Activated CD8-positive, alpha-beta memory T cell treated with anti-CD3 and anti-CD28 coated beads for 1 hour (primary cell): ENCODE measurements at places on chromosomes 5 and 9.

DNA sequence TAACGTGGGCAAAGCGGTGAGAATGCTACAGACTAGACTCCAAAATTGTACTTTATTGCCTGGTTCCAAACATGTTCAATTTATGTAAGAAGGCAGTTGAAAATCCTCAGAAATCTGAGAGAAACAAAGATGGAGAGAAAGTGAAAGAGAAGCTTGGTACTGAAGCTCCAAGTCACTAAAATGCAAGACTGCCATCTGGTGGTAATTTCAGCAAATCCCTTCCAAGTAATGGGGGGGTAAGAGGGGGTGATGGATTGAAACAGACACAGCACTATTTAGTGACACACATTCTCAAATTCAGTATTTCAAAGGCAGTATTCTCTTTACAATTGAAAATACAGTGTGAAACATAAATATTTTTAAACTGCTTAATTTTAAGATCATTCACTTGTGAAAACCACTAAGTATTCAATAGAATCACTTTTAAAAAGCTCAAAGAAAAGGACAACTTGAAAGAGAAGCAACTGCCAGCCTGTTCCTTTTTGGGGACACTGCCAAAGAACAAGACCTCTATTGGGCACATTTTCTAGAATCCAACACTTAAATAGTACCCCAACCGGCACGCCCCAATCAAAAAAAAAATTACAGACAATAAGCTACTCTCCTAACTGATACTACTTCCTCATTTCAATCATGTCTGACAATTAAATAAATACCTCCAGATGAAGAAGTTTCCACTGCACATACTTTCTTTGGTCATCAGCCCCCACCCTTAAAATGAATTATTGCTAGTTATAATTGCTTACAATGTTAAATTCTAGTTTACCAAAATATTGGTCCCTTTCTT is 131.5 kb downstream of the AGTPBP1 start:
- DNase-seq = no peak

- no peak for DNase-seq
Observed at GRCh38 chr5:11261241-11261640, 500.2 kb upstream of the DAP start.

GRCh38 chr9:4137681-4138099 is 162.2 kb downstream of the GLIS3 start:
- DNase-seq = no peak

DNA sequence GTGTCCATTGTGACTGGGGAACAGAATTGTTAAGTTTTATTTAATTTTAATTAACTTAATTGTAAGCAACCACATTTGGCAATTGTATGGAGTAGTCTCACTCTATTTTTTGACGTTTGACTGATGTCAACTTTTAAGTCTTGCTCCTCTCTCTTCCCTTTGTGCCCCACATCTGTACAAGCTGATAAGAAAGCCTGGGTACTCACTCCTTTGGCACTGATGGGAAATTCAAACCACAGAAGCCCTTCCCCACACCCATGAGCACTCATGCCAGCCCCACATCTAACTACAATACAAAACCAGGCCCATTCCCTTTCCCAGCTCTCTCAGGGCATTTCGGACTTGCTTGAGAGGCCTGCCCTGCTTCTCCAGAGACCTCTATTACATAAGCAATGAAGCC is 451.5 kb upstream of the KIF2A start:
- no peak for DNase-seq

- DNase-seq = no peak
Observed at GRCh38 chr5:53151713-53152458, 42.3 kb upstream of the MOCS2 start.

DNA sequence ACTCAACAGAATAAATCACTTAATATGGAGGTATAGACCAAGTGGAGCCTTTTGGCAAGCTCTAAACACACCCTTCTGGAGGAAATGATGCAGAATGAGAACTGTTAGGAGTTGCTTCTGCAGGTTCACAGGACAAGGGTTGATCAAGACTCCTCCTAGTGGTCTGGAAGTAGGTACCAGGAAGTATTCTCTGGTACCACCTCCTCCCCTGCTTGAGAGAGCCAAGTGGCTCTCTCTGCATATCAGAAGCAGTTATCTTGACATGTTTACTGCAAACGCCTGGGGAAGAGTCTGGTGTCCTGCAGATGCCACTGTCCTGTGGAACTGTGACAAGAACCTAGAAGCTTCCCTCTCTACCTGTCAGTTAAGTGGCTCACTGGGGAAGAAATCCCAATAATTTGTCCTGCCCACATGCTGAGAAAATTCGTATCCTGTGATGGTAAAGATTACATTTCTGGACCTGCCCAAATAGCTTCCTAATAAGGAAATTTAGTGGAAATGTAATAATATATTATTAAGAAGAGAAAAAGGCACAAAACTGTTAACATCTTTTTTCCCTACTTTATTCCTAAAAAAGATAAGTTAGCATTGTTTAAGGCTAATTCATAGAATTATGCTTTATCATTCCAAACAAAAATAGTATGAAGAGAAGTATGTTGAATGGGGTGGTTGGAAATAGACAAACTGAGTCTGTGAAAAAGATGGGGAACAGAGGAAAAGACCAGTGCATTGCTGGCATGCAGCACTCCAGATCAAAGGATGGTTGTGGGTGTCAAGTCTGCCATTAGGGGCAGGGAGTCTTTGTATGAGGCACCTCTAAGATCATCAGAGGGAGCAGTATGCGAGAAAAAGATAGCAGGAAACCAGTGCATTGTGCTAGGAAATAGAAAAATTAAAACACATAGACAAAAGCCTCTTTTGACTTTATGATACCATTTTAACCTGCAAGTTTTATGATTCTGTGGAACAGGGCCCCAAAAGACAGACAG is 118.8 kb downstream of the CDC42SE2 start:
- no peak for DNase-seq

- DNase-seq = no peak
Observed at GRCh38 chr5:69498384-69498783, 5.8 kb downstream of the OCLN start.

DNA sequence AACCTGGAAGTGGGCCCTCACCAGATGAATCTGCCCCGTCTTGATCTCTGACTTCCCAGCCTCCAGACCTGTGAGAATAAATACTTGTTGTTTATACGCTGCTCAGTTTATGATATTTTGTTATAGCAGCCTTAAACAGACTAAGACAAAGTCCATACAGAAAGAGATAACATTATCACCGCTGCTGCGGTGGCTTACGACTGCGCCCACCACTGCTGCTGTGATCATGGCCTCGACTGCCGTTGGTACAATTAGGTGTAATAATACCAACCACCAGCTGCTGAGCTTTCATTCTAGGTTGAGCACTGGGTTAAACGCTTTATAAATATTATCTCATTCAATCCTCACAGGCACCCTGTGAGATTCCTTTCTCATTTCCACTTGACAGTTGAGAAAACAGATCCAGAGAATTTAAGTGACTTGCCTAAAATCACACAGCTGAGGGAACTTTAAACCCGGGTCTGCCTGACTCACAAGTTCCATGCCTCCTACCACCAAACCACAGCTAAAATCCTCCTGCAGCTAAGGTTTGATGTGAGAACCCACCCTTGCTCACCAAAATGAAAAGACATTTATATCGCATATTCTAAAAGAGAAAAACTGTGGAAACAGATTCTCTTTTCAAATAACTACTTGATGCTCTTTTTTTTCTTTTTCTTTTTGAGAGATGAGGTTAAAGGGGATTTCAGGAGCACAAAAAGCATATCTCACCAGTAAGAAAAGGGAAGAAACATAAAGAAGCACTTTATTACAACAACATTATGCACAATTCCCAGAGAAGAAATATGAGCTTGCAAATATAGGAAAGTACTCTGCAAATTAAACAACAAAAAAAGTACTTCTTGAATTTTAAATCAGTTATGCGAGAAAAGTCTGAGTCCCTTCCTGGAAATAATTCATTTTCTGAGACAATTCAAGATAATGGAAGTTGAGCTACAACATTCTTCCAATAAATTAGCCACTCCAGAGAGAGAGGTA is 23.9 kb downstream of the GOLM1 start:
- no peak for DNase-seq

GRCh38 chr9:76562511-76562911 is 103.5 kb downstream of the GCNT1 start:
- DNase-seq = no peak

- no peak for DNase-seq
Observed at GRCh38 chr5:159345336-159345735, 15.0 kb upstream of the IL12B start.

GRCh38 chr5:159913048-159913447 is 3.2 kb upstream of the ADRA1B start:
- DNase-seq = no peak

DNA sequence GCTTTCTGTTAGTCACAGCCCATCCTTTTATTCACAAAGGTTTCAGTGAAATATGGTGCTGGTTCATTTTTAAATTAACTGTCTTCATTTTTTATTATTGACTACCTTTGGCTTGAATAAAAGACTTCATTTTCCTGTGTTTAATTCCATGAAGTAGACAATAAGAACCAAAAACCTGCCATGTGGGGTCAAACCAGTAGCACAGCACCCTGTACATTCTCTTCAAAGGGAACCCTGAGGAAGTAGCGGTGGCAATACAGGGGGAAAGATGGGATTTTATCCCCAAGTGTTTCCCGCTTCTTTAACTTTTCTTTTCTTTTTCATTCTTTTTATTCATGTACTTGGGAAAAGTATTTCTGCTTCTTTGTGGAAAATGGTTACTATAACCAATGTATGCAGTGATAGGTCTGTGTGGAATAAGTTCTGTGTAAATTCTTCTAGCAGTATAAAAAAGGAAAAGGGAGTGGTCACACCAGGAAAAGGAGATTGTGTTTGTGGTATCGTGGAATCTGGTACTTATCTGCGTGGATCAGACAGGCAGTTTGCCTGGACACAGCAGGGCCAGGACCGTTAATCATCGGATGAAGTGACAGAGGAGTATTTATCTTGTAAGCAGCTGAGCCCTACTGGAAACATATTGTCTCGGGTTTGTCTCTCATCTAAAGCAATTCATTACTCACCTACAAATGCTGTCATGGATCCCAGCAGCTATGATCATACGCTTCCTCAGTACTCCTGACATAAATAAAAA is 94.2 kb downstream of the PPIC start:
- no peak for DNase-seq

- DNase-seq = no peak
Observed at GRCh38 chr5:166795756-166796155, 1495.7 kb upstream of the WWC1 start.

- no peak for DNase-seq
Observed at GRCh38 chr9:123302348-123303214, 34.2 kb upstream of the STRBP start.

GRCh38 chr9:129850821-129851550 is 15.7 kb downstream of the USP20 start:
- DNase-seq = no peak

GRCh38 chr9:137226338-137227053 is 806 bp upstream of the RNF224 start:
- no peak for DNase-seq
